ENCODE measurements at places on chromosomes 7 and 10.
A peak's percentile ranks its signal among the peaks of the same experiment; 100 is the strongest.

- DNase-seq, result no peak
Observed at GRCh38 chr10:60140651-60141632, 234.6 kb upstream of the CCDC6 start.

- no peak for DNase-seq
Observed at GRCh38 chr7:54111814-54112511, 430.2 kb upstream of the VSTM2A start.

- DNase-seq, result no peak
Observed at GRCh38 chr10:22536620-22537019, 177.8 kb downstream of the PIP4K2A start.

GRCh38 chr7:27636326-27637006, 26.2 kb downstream of the HIBADH start:
- no peak for DNase-seq

DNA sequence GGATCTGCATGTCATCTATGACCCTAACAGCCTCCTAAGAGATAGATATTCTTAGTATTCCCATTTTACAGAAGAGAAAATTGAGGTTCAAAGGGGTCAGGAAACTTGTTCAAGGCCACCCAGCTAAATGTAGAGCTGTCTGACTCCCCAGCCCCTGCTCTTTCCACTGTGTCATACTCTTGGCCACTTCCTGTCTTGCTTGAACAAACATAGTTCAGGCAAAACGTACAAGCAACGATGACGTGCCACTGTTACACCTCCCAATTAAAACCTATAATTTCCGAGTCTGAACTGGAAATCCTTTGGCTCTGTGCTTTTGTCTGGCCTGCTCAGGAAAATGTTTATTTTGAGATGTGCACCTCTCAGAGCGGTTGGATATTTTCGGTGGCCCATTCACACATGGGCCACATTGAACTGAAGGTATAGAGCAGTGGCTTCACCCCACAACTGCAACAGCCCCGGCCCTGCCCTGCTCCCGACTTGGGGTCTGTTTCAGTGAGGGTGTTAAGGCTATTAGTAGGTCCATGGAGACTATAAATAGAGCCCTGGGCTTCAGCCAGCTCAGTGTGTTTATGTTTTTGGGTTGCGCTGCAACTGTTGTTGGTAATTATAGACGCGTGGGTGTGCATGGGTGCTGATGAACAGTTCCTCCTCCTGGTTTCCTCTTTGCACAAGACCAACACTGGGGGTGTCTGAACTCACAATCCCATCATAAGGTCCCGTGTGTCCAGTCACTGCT, 172.3 kb upstream of the ADO start:
- peak; percentile 38 for DNase-seq

- no peak for DNase-seq
Observed at GRCh38 chr10:125979976-125980375, 83.6 kb downstream of the FANK1 start.

DNA sequence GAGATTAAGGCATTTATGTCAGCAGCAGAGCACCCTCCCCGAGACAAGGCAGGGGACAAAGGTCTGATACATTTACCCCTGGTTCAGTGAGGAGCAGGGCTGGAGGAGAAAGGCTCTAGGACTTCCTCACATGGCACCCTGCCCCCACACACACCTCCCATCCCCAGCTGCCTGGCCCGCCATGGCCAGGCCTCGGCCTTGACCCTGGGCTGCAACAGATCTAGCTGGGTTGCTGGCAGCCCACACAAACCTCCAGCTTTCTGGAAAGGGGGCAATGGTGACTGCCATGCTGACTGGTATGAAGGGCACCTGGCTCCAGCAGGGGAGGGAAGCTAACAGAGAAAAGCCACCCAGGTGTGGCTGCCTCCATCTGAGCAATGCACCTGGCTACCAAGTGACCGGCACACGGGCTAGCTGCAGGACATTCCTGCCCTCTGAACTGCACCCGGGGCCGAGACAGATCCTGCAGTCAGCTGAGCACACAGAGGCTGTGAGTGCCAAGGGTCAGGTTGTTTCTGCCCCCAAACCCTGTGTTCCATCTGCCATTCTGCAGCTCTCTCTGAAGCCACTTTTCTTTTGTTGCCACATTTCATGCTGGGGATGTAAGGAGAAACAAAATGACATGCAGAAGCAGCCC, 85.8 kb upstream of the LRRC18 start:
- DNase-seq, result no peak

DNA sequence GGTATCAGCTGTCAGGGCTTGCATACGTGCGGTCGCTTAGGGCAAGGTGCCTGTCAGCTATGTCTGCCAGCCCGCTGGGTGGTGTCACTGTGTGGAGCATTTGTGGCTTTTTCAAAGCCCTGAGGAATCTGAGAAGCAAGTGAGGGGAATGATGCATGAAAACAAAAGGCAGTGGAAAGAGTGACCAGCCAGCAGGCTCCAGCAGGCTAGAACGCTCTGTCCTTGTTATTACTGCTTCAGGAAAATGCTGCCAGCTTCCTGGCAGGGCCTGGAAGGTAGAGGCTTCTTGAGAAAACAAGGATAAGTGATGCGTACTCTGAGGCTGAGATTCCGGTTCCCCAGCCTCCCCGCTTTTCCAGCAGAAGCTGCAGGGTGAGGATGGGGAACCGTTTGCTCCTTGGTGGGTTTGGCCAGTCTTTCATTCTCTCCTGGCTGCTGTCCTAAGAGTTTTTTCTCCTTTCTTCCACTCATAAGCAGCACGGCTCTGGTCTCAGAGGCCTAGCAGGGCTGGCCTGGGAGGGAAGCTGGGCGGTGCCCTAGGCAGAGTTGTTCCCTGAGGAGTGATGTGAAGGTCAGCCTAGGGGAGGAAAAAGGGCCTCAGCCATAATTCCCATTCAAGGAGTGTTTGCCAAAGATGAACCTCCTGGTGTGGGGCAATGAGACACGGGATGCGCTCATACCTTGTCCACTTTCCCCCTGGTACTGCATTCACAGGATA, 42.8 kb upstream of the MKLN1 start:
- no peak for DNase-seq

DNA sequence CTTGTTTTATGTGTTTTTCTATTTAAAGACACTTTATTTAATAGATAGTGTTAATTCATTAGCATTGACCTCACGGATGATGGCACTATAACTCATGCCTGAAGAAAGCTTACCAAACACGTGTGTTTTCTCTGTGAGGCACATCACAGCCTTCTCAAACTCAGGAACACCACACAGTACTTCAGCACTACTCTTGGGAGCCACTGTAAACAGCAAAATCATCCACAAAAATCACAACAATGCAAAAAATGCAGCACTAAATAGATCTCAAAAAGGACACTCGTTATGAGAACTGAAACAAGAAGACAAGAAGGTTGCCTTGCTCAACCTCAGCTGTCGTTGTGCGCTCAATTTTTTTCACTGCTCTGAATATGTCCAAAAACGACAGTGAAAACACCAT, 12.0 kb upstream of the PARP12 start:
- DNase-seq, result no peak

- no peak for DNase-seq
Observed at GRCh38 chr10:88065383-88066049, 202.1 kb downstream of the PTEN start.

DNA sequence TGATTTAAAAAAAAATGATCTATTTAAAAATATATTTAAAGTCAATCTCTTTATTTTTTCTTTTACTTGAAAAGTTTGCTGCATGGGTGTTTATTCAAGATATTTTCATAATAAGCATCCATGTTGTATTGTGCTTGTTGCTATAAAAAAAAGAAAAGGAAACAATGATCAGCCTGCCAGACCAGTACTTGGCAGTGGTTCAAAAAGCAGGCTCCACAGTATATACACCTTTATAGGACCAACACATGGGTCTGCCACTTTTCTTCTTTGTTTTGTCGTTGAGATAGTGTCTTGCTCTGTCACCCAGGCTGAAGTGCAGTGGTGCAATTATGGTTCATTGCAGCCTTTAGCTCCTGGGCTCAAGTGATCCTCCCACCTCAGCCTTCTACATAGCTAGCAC, 228.0 kb downstream of the TWIST1 start:
- no peak for DNase-seq

DNA sequence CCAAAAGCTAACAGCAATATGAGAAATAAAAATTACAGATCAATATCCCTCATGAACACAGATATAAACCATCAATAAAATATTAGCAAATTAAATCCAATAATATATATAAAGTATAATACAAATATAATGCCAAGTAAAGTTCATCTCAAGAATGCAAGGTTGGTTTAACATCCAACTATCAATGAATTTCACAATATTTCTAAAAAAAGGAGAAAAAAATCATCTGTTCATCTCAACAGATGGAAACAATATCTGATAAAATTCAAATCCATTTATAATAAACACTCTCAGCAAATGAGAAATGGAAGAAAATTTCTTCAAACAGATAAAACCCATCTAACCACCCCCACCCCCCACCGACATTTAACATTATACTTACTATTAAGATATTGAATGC, 86.9 kb downstream of the SIRT1 start:
- DNase-seq, result no peak

GRCh38 chr10:24685958-24686540, 37.6 kb downstream of the ARHGAP21 start:
- DNase-seq, result no peak

DNA sequence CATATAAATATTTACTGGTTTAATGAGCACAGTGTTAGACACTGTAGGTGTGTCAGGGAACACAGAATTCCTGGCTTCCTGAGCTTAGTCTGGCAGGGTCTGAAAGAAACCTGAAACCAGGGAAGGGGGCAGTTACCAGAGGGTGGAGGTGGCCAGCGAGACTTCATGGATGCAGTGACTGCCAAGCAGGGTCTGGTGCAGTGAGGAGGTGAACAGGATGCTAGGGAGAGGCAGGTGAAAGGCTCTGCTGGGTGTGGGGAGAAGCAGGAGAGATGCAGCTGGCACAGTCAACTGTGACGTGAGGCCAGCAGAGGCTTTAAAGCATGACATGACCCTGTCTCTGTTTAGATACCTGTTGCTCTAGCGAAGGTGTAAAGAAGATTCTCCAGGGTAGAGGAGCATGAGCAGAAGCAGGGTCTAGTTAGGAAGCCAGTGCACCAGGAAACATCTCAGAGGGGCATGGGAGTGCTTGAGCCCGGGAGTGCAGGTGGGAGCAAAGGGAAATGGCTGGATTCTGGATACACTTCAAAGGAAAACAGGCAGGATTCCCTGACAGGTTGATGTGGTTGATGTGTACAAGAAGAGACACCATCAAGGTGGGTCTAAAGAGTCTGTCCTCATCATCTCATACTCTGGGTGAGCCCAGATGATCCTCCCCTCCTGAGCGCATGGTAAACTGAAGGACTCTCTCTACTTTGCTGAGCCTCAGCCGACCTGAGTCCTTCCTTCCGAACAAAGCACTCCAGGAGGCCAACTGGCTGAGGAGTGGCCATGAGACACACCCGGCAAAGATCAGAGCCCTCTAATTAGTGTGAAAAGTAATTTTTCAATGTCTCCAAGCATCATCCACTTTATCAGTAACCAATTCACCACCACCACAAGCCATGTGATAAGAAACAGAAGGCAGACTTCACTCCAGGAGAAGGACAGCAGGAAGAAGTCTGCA, 186.8 kb downstream of the COBL start:
- no peak for DNase-seq

DNA sequence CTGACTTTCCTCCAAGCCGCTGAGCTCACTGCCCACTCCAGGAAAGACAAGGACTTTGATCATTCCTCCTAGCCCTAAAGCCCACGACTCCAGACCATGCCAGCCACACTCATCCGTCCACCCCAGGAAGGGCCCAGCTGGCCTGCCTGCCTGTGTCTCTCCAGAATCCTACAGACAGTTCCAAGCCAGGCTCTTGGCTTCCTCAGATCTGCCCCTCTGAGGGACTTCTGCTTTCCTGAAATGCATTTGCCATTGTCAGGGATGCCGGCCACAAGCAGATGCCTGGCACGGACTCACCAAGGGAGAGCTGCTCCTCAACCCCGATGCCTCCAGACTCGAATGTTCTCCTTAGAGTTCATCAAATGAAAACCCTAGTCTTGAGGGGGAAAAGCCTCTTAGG, 155.8 kb downstream of the OAT start:
- DNase-seq, result no peak

- DNase-seq, result no peak
Observed at GRCh38 chr10:77702166-77702565, 64.6 kb upstream of the KCNMA1 start.

GRCh38 chr7:87604264-87604663, 3.6 kb upstream of the ABCB1 start:
- DNase-seq, result no peak
